ENCODE measurements at places on chromosomes 1 and 21. TPM values are rescaled to one million over a fixed set of nuclear protein-coding genes. Genes with fewer than 3 reads are reported as not detected.

The SEC16B gene
- 0.96 TPM for total RNA-seq

The SPRR4 gene
- total RNA-seq: not detected

GRCh38 chr1:178341261-178341956, 155.4 kb downstream of the CLEC20A start:
- peak; percentile 67 for DNase-seq

DNA sequence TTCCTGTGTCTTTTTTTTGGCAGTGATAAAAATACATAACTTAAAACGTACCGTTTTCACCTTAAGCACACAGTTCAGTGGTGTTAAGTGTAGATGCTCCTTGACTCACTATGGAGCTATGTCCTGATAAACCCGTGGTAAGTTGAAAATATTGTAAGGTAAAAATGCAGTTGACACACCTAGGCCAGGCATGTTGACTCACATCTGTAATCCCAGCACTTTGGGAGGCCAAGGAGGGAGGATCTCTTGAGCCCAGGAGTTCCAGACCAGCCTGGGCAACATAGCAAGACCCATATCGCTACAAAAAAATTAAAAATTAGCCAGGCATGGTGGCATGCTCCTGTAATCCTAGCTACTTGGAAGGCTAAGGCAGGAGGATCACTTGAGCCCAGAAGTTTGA, 73.6 kb upstream of the COG2 start:
- DNase-seq: no peak

DNA sequence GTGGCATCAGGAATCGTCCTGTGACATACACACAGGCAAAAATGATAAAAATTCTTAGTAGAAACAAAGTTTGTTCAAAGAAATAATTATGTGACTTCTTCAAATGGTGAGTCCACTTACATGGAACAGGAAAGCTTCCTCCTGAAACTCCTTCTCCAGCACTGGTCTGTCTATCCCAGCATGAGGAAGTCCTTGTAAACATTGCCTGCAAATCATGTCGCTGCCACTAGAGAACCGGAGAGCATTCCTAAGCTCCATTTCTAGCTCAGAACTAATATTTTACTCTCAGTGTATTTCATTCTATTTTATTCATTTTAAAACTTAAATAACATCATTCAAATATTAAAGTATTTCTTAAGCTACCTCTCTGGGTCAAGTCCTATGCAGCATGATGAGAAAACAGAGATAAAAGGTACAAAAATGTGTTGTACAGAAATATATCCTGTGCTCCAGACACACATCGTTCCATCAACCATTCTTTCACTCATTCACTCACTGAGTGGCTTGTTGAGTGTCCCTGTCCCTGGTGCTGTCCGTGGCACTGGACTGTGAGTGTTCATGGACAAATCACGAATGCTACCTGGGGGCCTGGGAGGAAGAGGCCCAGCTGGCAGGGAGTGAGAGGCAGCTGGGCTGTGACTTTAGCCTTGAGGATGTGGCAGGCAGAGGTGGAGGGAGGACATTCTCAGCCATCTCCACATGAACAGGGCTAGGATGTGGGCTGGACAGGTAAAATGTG, 10.0 kb downstream of the CYP4A22 start:
- DNase-seq: no peak

GRCh38 chr1:25774921-25775771, 24.8 kb upstream of the SELENON start:
- DNase-seq: no peak

The MYCL gene
- total RNA-seq: 8.2 TPM

The TTC39A gene
- total RNA-seq: 30.9 TPM

- DNase-seq: no peak
These were observed 689.5 kb upstream of the NCAM2 start for GRCh38 chr21:20308586-20309315.

- DNase-seq: no peak
These were observed 148.7 kb downstream of the BARHL2 start for GRCh38 chr1:90568436-90568835.

GRCh38 chr1:182752077-182752988, 37.2 kb upstream of the NPL start:
- peak; percentile 35 for DNase-seq

- DNase-seq: no peak
These were observed 18.8 kb downstream of the SLC1A7 start for GRCh38 chr1:53123453-53124140.

The HIVEP3 gene
- 5.8 TPM for total RNA-seq

DNA sequence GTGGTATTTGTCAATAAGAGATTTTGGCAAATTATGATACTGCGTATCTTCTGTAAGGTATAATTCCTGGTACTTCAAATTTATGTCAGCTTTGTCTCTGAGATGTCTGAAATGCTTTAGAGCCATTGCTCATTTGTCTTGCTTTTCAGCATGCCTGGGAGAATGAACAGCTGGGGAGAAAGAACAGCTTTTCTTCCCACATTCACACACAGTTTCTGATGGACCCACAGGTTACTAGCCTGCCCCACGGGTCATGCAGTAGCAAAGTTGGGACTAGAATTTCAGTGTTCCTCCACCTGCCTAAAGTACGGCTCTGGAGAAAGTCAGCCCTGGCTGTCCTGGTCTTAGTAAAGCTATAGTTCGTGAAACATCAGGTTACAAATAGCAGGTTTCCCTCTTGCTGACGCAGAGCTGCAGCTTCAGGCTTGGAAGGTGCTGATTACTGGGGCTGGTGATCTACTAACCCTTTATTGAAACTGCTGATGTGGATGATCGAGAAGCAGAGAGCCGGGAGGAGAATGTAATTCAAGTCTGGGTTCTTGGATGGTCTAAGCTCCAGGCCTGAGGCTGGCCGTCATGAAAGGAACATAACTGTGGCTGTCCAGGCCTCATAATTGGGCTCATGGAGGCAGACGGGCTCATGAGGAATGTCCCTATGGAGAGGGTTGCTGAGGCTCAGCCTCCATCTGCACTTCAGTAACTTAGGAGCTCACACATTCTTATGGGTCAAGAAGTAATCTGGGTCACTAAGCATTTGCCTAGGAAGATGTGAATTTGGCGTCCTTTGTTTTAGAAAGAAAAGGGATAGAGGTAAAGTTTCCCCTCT, 12.4 kb downstream of the GALNT2 start:
- no peak for DNase-seq

- DNase-seq: no peak
These were observed 96.9 kb downstream of the ZSCAN20 start for GRCh38 chr1:33569331-33569730.

DNA sequence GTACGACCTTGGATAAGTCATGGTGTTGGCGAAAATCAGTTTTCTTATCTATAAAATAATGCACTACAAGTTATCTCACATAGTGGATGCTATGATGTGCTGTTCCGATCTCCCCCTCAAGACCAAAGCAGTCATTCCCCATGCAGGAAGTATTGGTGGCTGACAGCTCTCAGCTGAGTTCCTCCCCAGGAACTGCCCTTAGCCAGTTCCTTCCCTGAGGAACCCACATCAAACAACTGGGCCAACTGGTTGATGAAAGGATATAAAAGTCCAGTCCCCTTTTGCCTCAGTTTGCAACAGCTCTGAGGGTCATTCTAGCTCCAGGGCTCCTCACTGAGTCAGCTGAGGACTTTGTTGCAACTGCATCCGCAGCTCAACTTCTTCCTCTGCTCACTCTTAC, 16.1 kb upstream of the SLAMF1 start:
- DNase-seq: no peak

DNA sequence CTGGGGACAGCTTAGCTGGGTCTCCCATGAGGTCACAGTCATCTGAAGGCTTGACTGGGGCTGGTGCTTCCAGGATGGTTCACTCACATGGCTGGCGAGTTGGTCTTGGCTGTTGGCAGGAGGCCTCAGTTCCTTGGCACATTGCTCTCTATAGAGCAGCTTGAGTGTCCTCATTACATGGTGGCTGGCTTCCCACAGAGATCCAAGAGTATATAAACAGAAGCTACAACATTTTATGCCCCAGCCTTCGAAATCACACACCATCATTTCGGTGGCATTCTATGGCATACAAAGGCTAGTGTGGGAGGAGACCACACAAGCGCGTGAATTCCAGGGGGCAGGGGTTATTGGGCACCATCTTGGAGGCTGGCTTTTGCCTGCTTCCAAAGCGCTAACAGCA, 63.0 kb downstream of the ALPL start:
- no peak for DNase-seq

GRCh38 chr1:70383483-70383882, 27.6 kb upstream of the CTH start:
- no peak for DNase-seq

The UTP25 gene
- 14.6 TPM for total RNA-seq

- no peak for DNase-seq
These were observed 123.5 kb upstream of the NGF start for GRCh38 chr1:115461526-115461925.

DNA sequence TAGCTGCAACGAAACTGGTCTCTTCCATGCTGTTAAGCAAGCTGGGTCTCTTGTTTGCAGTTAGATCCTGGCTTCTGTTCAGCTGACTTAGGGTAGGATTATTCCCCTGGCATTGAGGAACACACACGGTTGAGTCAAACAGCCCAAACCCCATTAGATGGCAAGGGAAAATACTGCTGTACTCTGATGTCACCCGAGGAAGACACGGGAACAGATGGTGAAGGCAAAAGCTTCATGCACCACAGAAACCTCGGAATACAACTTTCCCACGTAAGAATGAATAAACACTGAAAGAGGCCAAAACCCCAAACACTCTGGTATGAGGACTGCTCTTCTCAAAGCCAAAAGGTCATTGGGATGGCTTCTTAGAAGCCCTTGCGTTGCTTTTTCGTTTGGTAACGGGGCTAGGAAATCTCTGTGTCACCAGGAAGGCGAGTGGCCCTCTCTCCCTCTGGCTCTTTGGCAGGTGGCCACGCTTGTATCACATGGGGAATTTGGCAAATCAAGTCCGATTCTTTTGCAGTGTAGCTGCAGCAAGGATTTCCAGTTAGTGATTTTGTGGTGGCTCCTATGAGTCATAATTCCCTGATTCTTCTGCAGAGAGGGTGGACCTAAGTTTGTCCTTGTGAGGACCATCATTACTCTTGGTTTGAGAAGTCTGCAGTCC, 16.7 kb upstream of the LYST start:
- peak; percentile 84 for DNase-seq

The HSD3B2 gene
- total RNA-seq: not detected

DNA sequence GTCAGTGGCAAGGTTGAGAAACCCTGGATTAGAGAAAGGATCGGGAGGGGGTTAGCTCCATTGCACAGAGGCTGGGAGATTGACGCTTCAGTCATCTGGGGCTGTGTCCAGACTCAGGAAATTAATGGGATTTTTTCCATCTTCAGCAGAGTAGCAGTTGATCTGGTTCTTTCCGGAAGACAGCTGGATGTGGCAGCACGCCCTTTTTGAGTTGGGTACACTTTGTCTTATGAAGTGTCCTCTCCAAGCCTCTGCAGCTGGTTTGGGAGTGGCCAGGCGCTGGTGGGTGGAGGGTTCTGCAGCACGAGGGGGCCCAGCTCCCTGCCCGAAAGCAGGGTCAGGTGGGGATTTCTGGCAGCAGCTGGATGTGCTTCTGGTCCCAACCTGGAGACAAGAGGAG, 95.1 kb downstream of the TAS1R2 start:
- no peak for DNase-seq

DNA sequence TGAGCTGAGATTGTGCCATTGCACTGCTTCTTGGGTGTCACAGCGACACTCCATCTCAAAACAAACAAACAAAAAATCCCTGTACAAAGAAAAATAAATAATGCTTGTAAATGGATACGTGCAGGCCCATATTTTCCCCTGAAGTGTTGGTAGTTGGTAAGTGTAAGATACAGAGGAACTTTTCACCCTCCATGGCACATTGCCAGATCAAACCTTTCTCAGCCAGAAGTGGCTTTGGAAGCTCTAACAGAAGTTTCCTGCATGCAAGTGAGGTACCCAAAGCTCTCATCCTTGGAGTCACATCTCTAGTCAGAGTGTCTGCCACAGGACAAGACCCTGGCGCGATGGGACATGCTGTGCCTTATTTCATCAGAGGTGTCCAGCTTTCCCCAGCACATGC, 7.3 kb downstream of the NDUFV3 start:
- no peak for DNase-seq

The RUNX3 gene
- total RNA-seq: 0.38 TPM

DNA sequence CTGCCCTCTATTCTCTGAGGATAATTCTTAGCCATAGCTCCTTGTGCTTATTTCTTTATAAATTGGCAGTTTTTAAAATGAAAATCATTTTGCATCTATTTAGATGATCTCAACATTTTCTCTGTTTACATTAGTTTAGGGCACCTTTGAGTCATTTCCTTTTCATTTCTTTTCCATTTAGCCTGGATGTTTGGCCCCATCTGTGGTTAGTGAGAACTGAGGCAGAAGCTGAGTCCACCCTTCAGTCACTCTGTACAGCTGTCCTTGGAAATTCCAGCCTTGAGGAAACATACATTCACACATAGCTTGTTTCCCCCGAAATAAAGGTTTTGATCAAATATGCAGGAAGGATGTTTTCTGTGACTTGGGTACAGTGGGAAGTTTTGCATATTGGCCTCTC, 123.7 kb downstream of the NTNG1 start:
- DNase-seq: no peak

GRCh38 chr1:40315795-40316594, 1.1 kb downstream of the COL9A2 start:
- no peak for DNase-seq

DNA sequence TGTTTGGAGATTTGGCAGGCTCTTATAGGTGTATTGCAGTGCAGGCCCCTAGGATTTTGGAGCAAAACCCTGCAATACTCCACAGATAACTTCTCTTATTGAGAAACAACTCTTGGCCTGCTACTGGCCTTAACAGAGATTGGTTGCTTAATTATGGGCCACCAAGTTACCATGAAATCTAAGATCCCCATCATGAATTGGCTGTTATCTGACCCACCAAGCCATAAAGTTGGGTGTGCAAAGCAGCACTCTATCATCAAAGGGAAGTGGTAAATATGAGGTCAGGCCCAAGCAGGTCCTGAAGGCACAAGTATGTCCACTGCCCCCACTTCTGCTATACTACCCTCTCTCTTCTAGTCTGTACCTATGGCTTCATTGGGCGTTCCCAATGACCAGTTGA, 130.0 kb upstream of the TNFSF4 start:
- DNase-seq: no peak

The MPZ gene
- total RNA-seq: 0.54 TPM

The COL16A1 gene
- 10.8 TPM for total RNA-seq

- no peak for DNase-seq
These were observed 146.8 kb upstream of the NRIP1 start for GRCh38 chr21:15211491-15212133.

All from kidney epithelial cell (primary cell).